ENCODE measurements at places on chromosomes 7 and 10. TPM values are rescaled to one million over a fixed set of nuclear protein-coding genes. Genes with fewer than 3 reads are reported as not detected.

DNA sequence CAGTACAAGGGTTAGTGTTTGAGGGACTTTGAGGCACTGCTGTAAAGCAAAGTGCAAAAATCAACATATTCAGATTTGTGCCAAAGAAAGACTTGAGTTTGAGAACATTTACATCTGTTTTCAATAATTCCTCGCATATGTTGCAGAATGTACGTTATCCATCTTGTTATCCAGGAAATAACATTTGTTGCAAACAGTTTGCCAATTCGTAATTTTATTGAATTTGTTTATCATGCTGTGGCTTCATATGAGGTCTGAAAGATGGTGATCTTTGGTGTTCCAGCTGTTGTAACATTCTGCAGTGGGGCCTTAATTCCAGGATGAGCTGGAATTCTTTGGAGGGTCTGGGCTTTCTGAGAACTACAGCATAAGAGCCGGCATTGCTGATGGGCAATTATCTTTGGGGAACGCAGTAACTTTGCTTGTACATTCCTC lies 396.2 kb downstream of the LRMDA start:
- no peaks in the 10 kb centered on the region for H3K4me1 ChIP-seq
- no peaks in the 10 kb centered on the region for H3K27me3 ChIP-seq
- no peak overlapping the region for H3K4me3 ChIP-seq
- H3K27ac ChIP-seq, result no peak overlapping the region

GRCh38 chr10:124792998-124793352 lies 1.3 kb upstream of the EEF1AKMT2 start:
- peak overlapping the region; percentile 97 for H3K4me3 ChIP-seq
- DNase-seq, result no peak
- peaks cover 15% of the 10 kb centered on the region for H3K4me1 ChIP-seq
- no peak overlapping the region for H3K27ac ChIP-seq
- H3K27me3 ChIP-seq, result peaks cover 8% of the 10 kb centered on the region

IL2RA gene
- total RNA-seq, result 1,808 TPM

FAM25C gene
- not detected for total RNA-seq

GRCh38 chr10:73940634-73941221 lies 29.8 kb downstream of the PLAU start:
- no peaks in the 10 kb centered on the region for H3K36me3 ChIP-seq
- peaks cover 10% of the 10 kb centered on the region for H3K4me1 ChIP-seq
- DNase-seq, result peak; percentile 80

DNA sequence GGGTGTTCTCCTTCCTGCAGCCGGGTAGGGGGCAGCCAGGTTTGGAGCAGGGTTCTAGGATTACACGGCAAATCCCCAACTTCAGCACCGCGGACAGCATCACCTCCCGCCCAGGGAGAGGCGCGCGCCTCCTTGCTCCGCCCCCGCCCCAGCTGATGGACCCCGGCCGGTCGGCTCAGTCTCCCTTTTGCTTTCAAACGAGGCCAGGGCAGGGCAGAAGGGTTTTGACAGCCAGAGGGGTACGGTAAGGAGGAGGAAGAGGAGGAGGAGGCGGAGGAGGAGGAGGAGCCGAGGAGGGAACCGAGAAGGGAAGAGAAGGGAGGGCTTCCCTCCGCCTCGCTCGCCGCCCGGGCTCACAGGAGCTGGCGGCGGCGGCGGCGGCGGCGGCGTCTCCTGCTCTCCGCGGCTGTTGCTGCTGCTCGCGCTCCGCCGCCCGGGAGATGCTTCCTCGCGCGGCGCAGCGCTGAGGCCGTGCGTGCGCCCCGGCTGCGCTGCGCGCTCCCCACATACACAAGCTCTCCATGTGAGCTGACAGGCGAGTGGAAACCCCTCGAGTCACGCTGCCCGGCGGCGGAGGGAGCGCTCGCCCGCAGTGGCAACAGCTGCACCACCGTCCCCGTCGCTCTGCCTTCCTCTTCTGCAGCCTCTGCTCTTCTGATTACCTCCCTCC lies 615 bp upstream of the CNTNAP2 start:
- peak; percentile 17 for DNase-seq
- peak overlapping the region; percentile 62 for H3K4me3 ChIP-seq
- H3K27ac ChIP-seq, result no peak overlapping the region
- no peaks in the 10 kb centered on the region for H3K36me3 ChIP-seq
- no peaks in the 10 kb centered on the region for H3K4me1 ChIP-seq
- peaks cover 19% of the 10 kb centered on the region for H3K27me3 ChIP-seq

- H3K27ac ChIP-seq, result no peak overlapping the region
- no peaks in the 10 kb centered on the region for H3K27me3 ChIP-seq
- no peak for DNase-seq
- H3K36me3 ChIP-seq, result no peaks in the 10 kb centered on the region
- H3K4me3 ChIP-seq, result no peak overlapping the region
- no peaks in the 10 kb centered on the region for H3K4me1 ChIP-seq
Measured at GRCh38 chr7:152704796-152705384, 28.9 kb upstream of the XRCC2 start.
